Thoracic aorta (tissue), 2 donors: ENCODE measurements at places on chromosomes 6 and 20.

- DNase-seq = no peak
Measured at GRCh38 chr20:21618759-21619416, 86.6 kb upstream of the PAX1 start.

- no peak for DNase-seq
Measured at GRCh38 chr20:60749804-60750602, 502.1 kb upstream of the CDH4 start.

DNA sequence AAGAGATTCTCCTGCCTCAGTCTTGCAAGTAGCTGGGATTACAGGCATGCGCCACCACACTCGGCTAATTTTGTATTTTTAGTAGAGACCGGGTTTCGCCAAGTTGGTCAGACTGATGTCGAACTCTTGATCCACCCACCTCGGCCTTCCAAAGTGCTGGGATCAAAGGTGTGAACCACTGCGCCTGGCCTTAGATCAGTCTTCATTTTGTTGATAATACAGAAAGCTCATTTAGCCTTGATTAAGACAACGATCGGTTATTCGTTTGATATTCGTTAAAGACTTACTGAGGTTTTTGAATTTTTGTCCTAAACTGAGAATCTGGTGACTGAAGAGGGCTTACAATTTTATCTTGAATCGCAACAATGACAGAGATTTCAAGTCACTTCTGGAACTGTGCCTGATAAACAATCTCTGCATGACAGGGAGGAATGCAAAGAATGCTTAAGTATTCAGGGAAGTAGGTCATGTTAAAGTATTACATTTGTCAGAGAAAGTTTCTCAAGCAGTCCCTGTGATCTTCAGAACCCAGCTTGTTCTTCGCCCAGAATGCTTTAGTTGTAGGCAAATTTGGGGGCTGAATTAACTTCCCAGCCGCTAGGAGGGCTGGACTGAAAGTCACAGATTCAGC lies 14.8 kb downstream of the AKAP12 start:
- DNase-seq = no peak

DNA sequence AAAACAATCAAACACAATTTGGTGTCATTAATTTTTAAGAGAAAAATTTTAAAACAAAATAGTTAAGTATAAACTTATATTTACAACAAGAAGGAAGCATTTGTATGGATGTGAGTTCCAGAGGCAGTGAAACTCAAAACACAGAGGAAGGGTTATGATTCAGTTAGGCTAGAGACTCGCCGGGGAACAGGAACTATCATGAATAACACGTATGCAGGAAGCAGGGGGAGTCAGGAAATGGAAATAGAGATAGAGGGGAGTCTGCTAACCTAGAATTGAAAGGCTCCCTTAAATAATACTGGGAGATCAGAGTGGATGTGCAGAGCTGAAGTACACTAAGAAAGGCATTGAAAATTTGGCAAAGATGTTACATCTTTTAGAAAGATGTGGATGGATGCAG lies 14.2 kb upstream of the HLA-DRB1 start:
- no peak for DNase-seq

DNA sequence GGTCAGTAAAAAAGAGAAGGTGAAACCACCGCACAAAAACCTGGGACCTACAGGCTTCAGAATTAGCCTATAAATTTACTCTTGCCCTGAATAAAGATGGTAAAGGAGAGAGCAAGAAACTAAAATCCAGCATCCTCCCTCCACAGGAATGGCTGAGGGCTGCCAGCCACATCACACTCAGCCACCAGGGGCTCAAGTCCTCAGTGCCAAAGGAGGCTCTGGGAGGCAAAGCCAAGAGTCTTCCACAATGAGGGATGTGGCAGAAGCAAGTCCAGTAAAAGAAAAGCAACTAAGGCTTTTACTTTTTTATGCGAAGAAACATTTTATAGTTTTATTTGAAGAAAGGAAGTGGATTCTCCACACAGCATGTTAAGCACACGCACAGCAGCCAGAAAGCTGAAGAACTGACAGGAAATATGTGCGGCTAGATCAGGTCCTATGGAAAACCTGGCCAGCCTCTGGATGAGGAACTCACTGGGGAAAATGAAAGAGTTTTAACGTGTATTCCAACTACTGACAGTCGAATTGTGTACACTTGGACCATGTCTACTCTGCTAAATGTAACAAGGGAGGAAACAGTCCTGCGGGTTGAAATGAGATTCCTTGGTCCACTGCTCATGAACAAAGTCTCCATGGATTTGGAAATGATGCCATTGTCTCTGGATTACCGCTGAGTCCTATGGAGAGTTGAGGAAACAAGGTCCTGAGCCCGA lies 219.4 kb upstream of the SSTR4 start:
- DNase-seq = no peak

DNA sequence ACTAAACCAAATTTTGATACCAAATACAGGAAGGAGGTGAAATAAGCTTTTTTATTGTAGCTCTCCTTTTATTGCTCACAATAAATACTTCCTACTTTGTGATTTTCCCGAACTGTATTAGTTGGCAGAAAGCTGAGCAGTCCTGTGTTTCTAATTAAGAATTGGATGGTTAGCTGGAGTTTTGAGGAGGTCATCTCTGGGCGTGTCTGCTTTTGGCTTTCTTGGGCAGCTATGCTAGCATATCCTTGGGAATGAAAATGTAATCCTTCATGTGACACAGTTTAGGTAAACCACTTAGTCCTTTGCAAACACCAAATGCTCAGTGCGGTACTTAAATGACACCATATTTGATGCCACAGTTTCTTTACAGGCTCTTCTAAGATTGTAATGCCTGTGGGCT lies 67.5 kb downstream of the MTHFD1L start:
- no peak for DNase-seq

DNA sequence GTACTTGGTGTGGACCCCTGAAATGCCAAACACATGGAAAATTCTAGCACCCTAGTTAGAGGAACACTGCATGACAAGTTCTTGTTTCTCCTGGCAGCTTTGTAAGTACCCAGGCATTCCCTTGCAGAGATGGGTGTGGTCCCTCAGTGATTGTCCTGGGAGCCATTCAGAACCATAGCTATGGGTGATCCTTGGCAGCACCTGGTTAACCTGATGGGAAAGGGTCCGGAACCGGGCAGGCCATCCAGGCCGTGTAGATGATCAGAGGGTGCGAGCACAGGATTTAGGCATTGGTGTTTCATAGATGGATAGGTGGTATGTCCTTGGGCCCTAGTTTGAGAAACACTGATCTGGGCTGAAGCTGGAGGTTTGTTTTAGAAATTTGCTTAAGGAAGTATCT lies 95.8 kb downstream of the RPP40 start:
- DNase-seq = no peak

GRCh38 chr6:158022749-158023596 lies 41.3 kb downstream of the SYNJ2 start:
- DNase-seq = no peak

DNA sequence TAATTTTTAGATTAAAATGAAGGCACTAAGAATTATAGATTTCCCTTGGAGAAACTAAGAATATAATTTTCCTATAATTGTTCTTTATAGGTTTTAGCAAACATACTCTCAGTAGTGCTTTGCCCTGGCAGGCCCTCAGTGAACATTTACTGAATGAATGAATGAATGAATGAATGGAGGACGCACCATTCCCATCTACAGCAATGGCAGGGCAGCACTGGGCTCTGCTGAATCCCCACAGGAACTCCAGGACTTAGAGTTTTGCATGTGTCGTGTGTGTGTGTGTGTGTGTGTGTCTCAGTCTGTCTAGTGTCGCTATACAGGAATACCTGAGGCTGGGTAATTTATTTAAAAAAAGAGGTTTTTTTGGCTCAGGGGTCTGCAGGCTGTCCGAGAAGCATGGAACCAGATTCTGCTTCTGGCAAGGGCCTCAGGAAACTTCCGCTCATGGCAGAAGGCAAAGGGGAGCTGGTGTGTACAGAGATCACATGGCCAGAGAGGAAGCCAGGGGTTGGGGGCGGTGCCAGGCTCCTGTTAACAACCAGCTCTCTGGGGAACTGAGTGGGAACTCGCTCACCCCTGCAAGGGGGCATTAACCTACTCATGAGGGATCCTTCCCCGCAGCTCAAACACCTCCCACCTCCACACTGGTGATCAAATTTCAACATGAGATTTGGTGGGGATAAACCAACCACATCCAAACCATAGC lies 20.1 kb downstream of the RNASET2 start:
- no peak for DNase-seq

GRCh38 chr6:137424251-137424650 lies 69.9 kb downstream of the OLIG3 start:
- DNase-seq = no peak

GRCh38 chr20:58088105-58088504 lies 140.3 kb downstream of the ANKRD60 start:
- no peak for DNase-seq

DNA sequence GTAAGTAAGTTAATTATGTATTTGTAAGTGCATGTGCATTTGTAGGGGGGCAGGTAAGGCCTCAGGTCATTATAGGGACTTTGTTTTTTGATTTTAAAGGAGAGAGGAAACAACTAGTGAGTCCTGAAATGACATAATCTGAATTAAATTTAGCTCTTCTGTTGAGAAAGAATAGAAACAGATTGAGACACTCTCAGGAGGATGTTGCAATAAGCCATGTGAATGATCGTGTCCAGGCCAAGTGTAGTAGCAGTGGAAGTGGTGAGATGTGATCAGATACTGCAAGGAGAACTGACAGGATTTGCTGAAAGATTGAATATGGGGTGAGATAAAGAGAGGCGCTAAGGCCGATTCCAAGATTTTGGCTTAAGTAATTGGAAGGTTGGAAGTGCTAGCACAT lies 2.6 kb upstream of the CENPW start:
- DNase-seq = no peak

DNA sequence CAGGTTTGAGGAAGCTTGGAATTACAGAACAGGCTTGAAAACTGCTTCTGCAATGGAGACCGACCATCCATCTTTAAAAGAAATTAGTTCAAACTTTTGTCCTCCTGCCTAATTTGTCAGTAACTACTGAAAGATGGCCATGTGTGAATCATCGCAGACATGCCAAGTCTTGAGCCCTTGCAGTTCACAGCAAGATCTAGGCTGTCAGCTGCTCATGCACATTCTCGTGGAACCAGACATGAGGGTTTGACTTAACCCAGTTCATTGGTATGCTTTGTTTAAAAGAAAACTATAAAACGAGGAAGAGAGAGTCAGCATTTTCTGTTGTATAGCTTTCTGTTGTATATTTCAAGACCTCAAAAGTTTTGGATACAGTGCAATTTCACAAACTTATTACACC lies 74.0 kb upstream of the SAMD5 start:
- DNase-seq = no peak

DNA sequence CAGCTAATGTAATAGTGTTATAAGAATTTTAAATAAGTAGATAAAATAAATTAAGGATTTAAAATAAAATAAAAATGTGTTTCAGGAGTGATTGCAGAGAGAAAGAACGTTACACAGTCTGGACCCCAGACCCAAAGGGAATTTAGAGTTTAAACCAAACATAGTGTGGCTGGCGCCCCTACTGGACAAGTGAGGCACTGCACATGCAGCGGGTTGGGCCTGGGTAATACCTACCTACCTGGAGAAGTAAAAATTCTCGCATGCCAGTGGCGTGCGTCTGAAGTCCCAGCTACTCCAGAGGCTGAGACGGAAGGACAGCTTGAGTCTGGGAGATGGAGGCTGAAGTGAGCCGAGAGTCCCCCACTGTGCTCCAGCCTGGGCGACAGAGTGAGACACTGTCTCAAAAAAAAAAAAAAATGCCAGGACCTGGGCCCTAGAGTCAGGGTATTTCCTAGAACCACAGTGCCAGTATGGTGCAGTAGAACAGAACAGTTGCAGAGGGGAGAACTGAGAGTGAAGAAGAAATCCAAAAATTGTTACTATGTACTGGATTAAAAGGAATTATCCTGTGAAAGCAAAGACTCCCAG lies 71.4 kb upstream of the TCF21 start:
- no peak for DNase-seq
